NCI-H1048 (cell line): ENCODE measurements at places on chromosomes 13 and 19.

DNA sequence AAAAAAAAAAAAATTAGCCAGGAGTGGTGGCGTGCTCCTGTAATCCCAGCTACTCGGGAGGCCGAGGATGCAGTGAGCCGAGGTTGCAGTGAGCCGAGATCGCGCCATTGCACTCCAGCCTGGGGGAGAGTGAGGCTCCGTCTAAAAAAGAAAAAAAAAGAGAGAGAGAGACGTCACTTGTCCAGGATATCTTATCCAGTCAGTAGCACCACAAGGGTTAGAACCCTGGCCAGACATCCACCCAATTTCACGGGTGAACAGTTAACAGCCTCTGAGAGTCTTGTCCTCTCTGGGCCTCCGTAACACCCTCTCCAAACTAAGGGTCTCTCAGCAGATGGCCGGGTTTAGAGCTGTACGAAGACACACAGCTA is 917 bp upstream of the CLPTM1 start:
- no peak for DNase-seq

DNA sequence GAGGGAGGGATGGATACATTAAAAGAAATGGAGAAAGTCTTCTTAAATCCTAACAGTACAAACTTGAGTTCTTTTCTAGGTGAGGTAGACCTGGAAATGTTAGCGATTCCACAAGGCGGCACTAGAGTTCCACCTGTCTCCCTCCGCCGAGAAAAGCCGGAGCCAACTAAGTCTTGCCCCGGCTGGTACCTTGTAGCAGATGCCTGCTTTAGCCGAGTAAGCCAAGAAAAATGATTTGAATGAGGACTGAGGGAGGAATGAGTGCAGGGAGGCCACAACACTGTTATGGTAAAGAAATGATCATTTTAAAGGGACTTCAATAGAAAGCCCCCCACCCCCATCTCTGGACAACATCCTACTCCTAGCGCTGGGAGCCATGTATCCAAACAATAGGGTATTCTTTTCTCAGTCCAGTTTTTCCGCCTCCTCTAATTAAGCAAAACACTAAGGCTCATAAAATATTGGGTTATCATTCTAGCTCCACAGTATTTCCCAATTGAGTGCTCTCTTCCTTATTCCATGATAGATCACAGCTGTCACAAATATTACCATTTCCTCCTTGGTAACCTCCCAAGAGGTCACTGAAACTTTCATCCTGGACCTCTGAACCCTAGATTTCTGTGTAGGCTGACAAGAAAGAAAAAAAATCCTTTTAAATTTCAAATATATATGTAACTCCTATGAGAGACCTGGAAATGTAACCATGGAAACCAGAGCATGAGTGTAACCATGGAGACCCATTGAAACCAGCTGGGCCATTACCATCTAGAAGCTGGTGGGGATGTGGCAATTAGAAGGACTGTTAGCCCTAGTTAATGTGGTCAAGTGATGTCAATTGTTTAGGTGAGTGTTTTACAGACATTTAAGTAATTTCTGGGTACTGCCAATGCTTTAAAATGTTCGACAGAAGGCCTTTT is 58.3 kb downstream of the GPALPP1 start:
- DNase-seq = peak; percentile 25

DNA sequence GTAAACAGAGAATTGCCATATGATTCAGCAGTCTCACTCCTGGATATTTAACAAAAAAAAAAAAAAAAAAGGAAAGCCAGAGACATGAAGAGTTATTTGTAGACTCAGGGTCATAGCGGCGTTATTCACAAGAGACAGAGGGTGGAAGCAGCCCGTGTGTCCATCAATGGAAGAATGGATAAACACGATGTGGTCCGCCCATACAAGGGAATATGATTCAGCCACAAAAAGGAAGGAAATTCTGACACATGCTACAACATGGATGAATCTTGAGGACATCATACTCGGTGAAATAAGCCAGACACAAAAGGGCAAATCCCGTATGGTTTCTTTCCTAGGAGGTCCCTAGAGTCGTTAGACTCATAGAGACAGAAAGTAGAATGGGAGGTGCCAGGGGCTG is 14.8 kb downstream of the ACSBG2 start:
- DNase-seq = no peak

DNA sequence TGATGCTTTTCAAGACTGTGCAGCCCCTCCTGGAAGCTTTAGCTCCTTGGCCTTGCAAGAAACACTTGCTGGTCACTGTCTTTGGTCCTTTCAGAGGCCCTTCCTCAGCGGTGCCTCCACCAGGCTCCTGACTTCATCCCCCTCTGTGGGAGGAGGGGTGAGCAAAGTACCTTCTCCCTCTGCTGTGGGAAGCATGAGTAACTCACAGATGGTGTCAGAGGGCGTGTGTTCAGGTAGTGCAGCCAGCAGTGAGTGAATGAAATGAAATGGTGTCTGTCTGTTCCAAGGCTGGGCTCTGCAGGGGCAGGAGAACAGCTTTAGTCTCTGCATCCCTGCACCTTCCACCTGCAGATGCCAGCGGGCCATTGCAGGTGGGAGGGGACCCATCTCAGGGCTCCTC is 102.9 kb downstream of the SHISA2 start:
- DNase-seq = no peak

DNA sequence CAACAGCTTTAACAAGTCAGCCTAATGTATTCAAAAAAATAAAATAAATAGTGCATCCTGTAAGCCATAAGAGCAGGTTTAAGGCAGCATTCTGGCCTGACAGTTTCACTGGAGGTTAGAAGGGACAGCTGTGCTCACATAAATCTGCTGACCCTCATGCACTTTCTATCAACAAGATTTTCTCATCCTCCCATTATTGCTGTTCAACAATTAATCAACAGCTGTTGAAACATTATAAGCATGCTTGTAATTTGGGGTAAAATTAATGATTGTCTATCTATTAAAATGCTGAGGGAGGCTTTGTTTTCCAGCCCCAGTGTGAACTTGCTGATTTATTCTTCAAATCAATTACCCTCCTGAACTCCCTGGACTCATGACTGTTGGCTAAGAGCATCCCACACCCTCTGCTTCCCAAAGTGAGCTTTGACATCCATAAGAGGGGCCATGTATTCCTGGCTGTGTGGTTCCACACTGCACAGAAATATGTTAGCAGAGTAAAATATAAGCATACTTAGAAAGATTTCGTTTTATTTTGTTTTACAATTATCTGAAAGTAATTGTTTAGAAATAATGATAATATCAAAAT is 492.4 kb downstream of the EFNB2 start:
- no peak for DNase-seq

DNA sequence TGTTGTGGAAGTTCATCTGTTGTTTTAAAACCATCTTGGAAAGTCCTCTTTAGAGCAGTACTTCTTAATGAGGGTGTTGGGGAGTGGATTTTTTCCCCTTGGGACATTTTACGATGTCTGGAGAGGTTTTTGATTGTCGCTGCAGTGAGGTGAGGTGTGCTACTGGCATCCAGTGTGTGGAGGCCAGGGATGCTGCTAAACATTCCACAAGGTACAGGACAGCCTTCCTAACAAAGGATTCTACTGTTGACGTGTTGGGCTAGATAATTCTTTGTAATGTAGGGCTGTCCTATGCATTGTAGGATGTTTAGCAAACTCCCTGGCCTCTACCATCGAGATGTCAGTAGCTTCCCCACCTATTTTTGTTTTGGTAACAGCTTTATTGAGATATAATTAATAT is 33.3 kb downstream of the NAA16 start:
- no peak for DNase-seq

GRCh38 chr19:11264452-11265176 is 2.3 kb upstream of the DOCK6 start:
- DNase-seq = no peak

GRCh38 chr19:49447485-49448431 is 3.9 kb downstream of the PIH1D1 start:
- peak; percentile 71 for DNase-seq

- no peak for DNase-seq
Observed at GRCh38 chr13:109389456-109389855, 396.9 kb downstream of the IRS2 start.

- DNase-seq = no peak
Observed at GRCh38 chr13:41746259-41746658, 214.7 kb downstream of the VWA8 start.

DNA sequence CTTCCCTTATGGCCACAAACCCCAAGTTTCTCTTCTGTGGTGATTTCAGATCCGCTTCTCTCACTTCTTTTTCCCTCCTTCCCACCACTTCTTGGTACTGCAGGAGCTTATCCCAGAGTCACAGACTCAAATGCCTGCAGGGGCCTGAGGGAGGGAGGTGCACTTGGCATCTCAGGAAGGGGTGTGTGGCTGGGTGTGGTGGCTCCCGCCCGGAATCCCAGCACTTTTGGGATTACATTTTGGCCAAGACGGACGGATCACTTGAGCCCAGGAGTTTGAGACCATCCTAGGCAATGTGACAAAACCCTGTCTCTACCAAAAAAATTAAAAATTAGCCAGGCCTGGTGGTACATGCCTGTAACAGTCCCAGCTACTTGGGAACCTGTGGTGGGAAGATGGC is 5.6 kb downstream of the USF2 start:
- no peak for DNase-seq

- no peak for DNase-seq
Observed at GRCh38 chr13:114059946-114060860, 72.2 kb downstream of the RASA3 start.

- no peak for DNase-seq
Observed at GRCh38 chr13:86757236-86757978, 913.8 kb upstream of the SLITRK5 start.

DNA sequence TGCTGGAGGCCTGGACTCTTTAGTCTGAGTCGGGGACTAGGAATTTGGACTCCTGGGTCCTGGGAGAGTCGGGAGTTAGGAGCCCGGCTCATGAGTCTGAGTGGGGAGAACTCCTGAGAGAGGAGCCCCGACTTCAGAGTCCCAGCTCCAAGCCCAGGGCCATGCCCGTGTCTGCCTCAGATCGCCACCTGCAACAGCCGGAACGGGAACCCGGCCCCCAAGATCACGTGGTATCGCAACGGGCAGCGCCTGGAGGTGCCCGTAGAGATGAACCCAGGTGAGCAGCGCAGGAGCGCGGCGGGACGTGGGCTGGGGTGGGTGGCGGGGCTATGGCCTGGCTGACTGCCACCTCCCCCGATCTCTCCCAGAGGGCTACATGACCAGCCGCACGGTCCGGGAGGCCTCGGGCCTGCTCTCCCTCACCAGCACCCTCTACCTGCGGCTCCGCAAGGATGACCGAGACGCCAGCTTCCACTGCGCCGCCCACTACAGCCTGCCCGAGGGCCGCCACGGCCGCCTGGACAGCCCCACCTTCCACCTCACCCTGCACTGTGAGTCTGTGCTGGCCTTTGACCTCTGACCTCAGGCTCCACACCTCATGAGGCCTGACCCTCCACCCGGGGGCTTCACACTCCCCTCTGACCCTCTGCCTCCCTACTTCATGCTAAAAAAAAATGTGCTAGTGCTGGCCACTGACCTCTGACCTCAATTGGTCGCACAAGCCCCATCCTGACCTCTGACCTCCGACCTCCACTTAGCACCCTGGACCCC is 4.4 kb downstream of the BCAM start:
- no peak for DNase-seq
